ENCODE measurements at places on chromosomes 12 and 14.

DNA sequence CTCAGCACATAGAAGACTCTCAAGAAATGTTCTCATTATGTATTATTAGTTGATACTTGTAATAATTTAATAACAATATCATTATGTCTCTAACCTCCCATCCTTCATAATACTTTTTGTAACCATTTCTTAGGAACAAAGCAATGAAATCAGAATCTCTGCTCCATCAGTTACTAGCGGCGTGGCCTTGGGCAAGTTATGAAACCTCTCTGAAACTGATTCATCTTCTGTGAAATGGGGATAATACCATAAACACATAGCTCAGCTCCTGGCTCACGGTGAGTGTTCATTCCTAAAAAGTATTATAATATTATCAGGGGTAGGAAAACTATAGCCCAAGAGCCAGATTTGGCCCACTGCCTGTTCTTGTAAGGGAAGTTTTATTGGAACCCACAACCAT lies 11.4 kb upstream of the CMKLR1 start:
- no peak for DNase-seq

DNA sequence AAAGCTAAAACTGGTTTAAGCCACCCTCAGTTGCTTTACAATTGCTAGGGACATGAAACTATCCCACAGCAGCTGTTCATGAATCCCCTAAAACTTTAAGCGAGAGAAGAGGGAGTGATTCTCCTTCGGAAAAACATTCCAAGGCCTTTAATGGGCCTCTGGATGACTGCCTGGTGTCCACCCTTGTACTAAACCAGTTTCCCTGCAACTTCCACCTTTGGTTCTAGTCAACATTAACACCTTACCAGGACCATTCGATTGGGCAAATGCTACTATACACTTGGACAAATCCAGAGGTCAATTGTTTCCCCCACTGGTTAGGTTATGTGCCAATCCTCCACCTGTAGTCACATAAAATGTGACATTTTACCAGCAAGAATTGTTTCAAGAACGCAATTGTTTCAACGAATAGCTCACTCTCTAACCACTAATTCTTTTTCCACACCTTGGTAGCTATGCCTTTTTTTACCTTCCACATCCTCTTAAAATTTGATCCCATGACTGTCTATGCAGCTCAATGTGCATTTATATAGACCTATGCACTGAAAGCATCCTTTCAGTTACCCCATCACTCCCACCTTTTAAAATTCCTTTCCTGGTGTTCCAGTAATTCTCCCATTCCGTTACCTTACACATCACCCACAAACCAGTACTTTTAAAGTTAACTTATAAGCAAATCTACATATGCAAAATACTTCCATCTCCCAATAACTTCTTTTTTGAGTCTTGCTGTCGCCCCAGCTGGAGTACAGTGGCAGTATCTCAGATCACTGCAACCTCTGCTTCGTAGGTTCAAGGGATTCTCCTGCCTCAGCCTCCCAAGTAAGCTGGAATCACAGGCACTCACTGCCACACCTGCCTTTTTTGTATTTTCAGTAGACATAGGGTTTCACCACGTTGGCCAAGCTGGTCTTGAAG lies 3.6 kb downstream of the UBC start:
- DNase-seq, result peak; percentile 52

GRCh38 chr12:1799882-1800400 lies 20.4 kb upstream of the LRTM2 start:
- no peak for DNase-seq

DNA sequence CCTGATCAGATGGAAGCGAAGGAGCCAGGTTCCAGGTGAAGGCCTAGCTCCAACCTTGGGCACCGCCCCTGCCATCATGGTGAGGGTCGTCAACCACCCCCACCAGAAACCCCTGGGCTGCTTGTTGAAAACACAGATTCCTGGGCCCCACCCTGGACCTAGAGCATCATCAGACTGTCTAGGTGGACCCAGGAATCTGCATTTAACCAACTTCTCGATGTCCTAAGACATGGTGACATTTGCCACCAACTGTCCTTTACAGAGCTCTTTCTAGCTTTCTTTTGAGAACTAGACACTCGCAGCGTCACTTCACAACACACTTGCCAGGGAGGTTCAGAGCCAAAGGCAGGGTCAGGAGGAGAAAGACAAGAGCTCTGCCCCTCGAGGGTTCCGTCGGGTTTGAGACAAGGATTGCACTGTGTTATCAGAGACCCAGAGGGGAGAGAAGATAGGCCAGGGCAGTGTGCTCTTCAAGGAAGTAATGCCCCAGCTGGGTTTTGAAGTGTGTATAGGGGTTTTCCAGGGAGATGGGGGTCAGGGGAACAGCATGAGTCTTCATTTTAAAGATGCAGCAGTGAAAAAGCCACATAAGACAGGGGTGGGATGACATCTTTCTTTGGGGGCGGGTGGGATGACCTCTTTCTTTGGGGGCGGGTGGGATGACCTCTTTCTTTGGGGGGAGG lies 24.6 kb downstream of the RFLNA start:
- DNase-seq, result no peak

GRCh38 chr14:105142651-105143450 lies 25.7 kb downstream of the JAG2 start:
- no peak for DNase-seq

DNA sequence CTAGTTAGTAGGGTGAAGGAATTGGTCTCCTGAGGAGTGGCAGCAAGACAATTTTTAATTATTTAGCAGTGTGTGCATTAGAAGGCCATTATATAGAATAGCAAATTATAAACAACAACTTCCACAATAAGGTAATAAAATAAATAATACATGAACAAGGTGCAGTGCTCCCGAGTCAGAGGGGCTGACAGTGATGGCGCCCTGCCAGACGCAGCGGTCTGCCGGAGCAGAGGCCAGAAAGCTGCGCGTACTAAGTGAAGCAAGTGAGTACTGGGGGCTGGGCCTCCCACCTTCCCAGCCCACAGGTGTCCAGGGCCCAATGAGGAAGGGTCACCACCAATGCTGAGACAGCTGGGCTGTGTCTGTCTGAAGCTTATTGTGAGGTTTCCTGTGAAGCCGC lies 72.0 kb upstream of the VRK1 start:
- no peak for DNase-seq

DNA sequence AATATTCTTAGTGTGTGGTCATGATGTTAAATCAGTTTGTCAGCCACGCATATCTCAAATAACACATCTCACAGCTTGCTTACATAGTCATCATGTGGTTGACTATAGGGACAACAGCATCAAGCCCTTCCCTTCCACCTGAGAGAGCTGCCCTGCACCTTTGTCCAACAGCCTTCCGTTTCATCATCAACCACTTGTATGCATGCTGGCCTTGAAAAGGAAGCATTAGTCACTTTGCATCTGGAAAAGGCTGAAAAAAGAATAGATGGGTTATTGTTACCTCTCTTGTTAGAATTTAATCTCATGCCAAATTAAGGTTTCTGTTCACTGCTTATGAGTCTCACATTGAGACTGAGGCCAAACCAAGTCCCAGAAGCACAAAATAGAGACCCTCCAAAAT lies 1586.5 kb upstream of the SEL1L start:
- DNase-seq, result no peak

GRCh38 chr12:51729331-51729730 lies 119.2 kb downstream of the FIGNL2 start:
- no peak for DNase-seq

GRCh38 chr14:63432888-63433552 lies 110.2 kb downstream of the PPP2R5E start:
- no peak for DNase-seq

DNA sequence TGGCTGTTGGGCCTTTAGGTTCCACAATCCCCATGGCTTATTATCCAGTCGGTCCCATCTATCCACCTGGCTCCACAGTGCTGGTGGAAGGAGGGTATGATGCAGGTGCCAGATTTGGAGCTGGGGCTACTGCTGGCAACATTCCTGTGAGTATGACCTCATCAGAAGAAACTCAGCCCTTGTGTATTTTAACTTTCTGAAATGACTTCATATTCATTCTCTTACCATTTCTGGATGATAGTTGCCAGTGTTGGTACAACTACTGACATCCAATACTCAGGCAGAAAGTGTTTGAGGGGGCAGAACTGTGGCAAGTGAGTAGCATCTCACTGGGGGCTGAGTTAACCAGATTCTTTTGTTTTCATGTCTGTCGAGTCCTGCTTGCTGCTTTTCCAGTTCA lies 2.3 kb downstream of the DAZAP2 start:
- DNase-seq, result peak; percentile 17

GRCh38 chr12:113408756-113409298 lies 5.1 kb upstream of the SDS start:
- DNase-seq, result no peak

DNA sequence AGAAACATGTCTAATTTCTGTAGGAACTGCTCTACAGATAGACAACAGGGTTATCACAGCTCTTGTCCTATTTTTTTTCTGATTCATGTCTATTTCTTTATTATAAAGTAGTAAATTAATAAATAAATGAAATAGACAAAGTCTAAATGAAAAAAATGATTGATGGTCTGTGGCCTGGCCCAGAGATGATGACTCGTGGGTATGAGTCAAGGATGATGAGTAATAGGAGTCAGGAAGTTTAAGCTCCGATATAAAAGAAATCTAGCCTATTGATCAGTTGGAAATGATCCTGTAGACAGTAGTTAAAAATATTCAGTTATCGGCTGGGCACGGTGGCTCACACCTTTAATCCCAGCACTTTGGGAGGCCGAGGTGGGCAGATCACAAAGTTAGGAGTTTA lies 90.6 kb upstream of the RTL1 start:
- DNase-seq, result no peak

- DNase-seq, result no peak
Measured at GRCh38 chr14:26026384-26026783, 571.4 kb downstream of the NOVA1 start.

GRCh38 chr12:105336411-105336810 lies 5.9 kb downstream of the C12orf75 start:
- no peak for DNase-seq

DNA sequence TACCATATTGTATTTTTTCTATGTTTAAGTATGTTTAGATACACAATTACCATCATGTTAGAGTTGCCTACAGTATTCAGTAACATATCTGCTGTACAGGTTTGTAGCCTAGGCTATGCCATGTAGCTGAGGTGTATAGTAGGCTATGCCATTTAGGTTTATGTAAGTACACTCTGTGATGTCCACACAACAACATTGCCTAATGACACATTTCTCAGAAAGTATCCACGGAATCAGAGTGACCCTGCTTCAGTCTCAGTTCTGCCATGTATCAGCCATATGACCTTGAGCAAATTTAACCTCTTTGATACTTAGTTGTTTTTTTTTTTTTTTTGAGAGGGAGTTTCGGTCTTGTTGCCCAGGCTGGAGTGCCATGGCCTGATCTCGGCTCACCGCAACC lies 12.7 kb downstream of the SUSD6 start:
- no peak for DNase-seq

- DNase-seq, result peak; percentile 28
Measured at GRCh38 chr12:66596199-66596598, 82.7 kb downstream of the GRIP1 start.

DNA sequence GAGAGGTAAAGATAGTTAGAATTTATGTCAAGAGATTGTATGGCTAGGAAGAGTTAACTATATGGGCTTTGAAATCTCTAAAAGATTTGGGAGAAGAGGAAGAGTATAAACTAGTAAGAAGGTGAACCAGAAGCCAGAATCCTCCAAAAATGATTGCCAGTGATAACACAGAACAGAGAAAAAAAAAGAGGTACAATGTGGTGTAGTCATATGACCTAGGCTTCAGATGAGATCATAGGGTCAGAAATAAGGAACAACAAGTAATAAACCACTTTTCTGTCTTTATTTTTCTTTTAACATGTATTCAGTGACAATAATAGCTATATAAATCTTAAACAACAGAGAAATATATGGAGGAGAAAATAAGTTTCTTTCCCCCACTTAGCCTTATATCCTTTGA lies 2.0 kb upstream of the NECAP1 start:
- no peak for DNase-seq

DNA sequence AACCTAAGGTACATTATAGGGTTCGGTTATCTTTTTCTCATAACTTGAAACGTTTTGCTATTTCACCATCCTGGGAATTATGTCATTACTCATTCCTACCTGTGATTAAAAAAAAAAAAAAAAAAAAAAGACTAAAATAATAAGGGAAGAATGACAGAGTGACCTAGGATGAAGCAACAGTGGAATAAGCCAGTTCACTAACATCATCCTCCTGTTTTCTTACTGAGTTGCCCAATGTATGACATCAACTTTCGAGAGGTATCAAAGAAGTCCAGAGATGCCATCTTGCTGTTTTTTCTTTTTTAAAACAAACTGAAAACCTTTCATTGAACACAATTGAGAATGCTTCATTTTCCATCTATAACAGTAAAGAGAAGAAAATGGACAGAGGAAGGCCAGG lies 42.8 kb downstream of the AMN start:
- peak; percentile 29 for DNase-seq

- peak; percentile 31 for DNase-seq
Measured at GRCh38 chr14:33686218-33686617, 264.7 kb downstream of the EGLN3 start.

DNA sequence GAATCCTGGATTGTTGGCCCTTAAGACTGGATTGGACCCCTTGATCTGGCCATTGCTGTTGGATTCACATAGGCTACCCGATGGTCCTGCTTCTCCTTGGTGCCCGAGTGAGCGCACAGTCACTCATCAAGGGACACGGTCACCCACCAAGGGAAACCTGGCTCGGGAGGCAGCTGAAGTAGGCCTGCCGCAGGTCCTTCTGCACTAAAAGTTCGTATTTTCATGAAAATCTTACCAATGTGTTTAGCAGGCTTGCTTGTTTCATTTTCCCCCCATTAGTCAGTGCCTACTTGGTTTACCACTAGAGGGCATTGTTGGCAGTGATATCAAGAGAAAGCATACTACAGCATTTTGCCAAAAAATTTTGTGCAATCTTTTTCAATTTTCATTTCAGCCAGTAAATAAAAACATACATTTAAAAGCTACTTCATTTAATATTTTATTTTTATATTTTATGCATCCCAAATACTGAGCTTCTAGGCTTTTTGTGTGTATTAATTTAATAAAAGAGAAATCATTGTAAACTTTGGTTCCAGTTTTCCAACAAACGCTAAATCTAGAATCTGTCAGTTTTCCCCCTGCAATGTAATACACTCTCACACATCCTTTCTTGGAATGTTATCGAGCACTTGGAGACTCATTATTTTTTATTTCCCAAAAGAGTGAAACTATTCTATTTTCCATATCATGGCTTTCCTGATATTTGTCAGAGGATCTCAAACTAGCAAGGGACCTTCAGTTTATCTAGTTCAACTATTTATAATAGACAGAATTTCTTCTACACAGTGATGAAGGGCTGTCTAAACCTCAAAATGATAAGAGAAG lies 116.7 kb downstream of the LMNTD1 start:
- peak; percentile 93 for DNase-seq

DNA sequence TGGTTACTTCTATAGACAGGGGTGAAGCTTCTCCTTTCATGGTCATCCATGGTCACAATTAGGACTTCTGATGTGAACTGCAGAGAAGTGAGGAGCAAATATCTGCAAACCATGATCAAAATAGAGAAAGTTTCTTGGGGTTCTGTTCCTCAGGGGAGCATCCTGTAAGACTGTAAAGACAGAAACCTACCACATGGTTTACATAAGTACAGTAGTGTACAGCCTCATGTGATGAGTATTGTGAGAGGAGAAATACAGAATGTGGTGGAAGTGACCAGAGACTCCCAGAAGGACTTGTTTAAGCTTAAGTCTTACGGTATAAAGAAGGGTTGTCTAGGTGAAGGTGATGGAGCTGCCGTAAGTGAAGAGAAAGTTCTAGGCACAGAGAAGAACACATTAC lies 484.7 kb downstream of the LRIG3 start:
- DNase-seq, result no peak
